ENCODE measurements at places on chromosomes 5 and 9.

DNA sequence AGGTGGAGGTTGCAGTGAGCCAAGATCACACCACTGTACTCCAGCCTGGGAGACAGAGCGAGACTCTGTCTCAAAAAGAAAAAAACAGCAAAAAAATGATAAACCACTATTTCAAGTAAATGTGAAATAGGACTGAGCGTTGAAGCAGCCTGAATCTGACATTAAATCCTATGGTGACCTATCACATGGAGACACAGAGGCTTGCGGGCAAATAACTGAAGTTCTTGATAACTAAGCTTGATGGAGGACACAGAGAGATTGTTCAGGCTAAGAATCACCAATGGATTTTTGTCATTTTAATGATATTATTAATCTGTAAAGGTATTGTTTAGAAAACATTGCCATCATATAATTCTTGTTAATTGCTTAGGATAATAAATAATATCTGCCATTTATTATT lies 15.7 kb upstream of the IL6ST start:
- DNase-seq: no peak

DNA sequence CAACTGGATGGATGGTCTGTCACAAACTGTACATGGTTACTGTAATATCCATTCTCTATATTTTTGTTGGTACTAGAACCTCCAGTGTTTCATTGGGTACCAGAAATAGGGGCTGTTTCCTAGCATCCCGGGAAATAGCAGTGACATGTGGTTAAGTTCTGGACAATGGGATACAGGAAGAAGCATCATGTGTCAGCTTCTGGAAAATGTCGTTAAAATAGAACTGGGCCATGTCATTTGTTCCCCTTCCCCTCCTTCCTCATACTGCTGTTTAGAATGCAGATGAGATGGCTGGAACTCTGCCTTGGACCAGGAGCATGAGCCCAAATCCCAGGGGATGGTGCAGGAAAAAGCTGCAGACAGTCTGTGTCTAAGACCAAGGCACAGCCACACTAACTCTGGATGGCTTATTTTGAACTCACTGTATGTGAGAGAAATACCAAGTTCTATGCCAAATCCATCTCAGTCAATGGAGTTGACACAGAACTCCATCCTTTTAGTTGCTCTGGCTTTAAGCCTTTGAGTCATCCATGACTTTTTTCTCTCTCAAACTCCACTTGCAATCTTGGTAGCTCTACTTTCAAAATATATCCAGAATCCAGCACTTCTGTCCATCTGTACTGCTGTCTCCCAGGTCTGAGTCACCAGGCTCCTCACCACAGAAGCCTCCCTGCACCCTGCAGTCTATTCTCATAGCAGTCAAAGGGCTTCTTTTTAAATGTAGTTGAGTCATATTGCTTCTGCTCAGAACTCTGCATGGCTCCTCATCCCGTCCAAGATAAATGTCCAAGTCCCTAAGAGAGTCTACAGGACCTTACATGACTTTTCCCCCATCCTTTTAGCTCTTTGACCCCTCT lies 184.2 kb downstream of the NSG2 start:
- DNase-seq: no peak

DNA sequence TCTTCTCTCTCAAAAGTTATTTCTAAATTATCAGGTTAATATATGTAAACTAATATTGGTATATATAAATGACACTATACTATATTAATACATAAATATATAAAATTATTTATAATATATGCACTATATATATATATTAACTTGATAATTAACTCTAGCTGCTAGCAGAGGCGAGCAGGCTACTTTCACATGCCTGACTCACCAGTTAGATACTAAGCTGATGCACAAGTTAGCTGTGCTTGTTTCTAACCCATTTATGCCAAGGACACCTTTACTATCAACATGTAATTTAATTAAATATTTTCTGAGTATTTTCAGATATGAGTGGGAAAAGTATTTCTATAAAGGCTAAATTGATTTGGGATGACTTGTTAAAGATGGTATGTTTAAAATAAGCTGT lies 70.1 kb downstream of the TRIO start:
- no peak for DNase-seq

DNA sequence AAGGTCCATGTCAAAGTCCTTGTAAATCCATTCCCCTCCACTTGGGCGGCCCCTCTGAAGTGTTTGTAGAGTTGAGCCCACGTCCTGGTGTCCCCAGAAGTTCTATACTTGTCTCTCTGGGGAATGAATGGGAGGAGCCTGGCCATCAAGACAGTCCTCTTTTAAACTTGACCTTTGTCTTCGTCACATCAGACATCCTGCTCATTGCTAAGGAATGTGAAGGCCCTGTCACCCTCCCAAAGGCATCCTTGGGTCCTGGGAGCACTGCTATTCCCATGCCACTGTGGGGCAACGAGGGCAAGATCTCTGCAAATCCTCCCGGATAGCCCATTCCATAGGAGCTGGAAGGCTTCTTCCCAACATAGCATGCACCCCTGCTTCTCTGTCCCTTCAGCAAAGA lies 235.5 kb downstream of the SLIT3 start:
- no peak for DNase-seq

DNA sequence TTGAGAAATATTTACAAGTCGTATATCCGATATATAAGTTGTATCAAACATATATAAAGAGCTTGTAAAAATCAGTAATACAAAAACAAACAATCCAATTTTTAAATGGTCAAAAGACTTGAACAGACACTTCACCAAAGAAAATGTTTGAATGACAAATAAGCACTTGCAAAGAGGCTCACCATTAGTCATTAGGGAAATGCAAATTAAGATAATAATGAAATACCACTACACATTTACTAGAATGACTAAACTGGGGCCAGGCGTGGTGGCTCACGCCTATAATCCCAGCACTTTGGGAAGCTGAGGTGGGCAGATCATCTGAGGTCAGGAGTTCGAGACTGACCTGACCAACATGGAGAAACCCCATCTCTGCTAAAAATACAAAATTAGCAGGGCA lies 134.6 kb upstream of the HAND1 start:
- DNase-seq: no peak

DNA sequence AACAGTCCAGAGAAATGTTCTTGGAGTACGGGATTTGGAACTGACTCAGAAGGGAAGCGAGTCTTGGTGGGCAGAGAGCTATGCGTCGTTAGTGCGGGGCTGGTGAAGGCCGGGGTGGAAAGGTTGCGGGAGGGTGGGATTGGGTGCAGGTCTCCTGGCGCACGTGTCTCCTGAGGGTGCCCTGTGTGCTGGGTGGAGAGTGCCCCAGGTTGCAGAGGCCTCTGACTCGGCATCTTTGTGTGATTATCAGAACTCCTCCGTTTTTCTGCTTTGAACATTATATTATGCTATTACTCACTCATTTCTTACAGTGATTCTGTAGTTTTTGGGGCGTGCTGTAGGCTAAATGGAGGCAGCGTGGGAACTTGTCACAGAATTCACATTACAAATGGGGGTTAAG lies 11.4 kb downstream of the CEP72 start:
- no peak for DNase-seq

- DNase-seq: no peak
These were observed 22.3 kb downstream of the TRIM7 start for GRCh38 chr5:181182651-181183050.

GRCh38 chr5:112685386-112685785 lies 52.3 kb upstream of the APC start:
- DNase-seq: no peak

GRCh38 chr5:78633700-78634099 lies 14.9 kb downstream of the LHFPL2 start:
- no peak for DNase-seq

DNA sequence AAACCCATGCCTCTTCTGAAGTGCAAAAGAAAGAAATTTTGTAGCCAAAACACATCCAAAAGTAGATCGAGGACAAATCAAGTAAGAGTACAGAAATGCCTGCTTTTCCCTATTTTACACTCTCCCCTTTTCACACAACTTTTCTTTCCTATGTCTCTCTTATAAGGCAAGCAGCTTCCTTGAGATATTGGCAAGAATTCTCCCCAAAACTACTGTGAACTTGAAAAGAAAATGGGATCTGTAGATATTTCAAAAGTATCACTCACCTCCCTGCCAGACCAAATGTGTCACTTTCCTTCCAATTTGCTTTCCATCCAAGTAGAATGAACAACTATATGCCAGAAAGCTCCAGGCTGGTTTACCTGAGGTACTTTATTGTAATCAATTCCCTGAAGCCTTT lies 47.9 kb upstream of the GABRA6 start:
- no peak for DNase-seq

- no peak for DNase-seq
These were observed 360.0 kb downstream of the GLIS3 start for GRCh38 chr9:3939820-3940219.

DNA sequence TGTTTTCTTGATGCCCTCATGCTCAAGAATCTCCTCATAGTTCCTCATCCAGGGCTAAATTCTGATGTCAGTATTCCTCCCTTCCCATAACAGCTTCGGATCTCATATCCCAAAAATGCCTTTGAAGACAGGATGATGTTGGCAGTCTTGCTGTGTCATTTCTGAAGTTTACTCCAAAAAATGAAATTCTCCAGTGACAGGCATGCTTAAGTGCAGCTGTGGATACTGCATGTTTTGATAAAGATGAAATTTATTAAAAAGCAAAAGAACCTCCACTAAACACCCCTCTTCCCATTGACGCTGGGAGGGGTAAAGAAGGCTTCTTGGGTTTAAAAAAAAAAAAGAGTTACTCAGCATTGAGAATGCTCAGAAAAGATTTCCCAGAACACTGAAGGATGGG lies 43.1 kb downstream of the NDST1 start:
- no peak for DNase-seq

GRCh38 chr9:116765011-116765410 lies 77.9 kb downstream of the TRIM32 start:
- DNase-seq: no peak

- peak; percentile 4 for DNase-seq
These were observed 105.2 kb downstream of the SH3TC2 start for GRCh38 chr5:148957591-148958202.

GRCh38 chr5:148963664-148964063 lies 99.2 kb downstream of the SH3TC2 start:
- DNase-seq: no peak

DNA sequence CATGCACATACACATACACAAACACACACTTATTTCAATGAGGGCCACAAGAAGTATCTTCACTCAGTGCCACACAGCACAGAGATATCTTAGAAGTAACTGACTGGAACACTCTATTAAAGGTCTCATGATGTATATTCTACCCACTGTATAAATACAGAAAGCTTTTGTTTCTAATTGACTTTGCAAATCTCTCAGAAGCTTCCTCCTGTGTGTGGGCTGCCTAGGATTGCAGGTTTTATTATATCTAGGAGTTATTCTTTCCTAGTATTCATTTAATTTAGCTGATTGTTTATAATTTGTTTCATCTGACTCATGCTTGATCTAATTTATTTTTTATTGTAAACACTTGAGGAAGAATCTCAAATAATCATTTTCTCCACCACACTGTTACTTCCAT lies 262.4 kb upstream of the ACTBL2 start:
- DNase-seq: no peak

DNA sequence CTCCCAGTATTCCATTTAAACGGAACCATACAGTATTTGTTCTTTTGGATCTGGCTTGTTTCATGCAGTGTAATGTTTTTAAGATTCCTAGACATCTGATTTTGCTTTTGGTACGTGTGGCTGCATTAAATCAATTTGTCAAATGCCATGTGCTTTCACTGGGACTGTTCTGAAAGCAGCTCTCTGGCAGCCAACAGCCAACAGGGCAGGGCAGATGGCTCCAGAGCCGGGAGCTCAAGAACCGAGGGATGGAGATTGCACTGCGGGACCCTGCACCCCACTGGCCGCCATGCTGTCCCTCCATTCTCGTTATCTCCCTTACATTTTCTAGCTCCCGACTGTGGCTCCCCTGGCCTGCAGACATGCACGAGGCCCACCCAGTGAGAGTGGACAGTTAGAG lies 33.4 kb upstream of the AIF1L start:
- DNase-seq: no peak
